ENCODE measurements at places on chromosomes 7 and 10.

DNA sequence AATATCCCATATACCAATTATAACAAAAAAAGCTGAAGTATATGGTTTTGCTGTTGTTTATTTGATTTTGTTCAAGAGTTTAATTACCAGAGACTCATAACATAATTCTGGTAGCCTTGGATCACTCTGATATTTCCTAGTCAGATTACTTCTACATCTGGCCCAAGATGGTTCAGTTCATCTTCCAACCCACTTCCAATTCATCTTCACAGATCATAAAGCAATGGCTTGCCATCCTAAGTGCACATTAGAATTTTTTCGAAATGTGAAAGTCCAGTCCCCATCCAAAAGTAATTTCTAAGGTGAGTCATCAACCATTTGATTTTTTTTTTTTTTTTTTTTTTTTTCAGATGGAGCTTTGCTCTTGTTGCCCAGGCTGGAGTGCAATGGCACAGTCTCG is 8.0 kb upstream of the HIBADH start:
- no peak for DNase-seq

DNA sequence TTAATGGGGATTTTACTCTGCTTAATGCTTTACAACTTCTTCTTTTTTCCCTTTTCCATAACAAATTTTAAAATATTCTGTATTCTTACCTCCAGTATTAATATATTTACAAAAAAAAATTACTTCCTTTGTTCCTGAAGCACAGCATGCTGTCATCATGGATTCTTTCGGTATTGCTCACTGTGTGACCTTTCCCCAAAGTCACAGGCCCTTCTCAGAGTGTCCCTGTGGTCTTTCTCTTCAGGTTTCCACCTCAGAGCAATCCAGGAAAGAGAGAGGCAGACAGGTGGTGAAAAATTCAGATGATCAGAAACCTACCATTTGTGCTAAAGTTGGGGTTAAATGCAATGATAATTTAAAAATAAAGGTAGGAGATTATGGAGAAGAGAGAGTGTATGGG is 13.0 kb downstream of the AOAH start:
- no peak for DNase-seq

DNA sequence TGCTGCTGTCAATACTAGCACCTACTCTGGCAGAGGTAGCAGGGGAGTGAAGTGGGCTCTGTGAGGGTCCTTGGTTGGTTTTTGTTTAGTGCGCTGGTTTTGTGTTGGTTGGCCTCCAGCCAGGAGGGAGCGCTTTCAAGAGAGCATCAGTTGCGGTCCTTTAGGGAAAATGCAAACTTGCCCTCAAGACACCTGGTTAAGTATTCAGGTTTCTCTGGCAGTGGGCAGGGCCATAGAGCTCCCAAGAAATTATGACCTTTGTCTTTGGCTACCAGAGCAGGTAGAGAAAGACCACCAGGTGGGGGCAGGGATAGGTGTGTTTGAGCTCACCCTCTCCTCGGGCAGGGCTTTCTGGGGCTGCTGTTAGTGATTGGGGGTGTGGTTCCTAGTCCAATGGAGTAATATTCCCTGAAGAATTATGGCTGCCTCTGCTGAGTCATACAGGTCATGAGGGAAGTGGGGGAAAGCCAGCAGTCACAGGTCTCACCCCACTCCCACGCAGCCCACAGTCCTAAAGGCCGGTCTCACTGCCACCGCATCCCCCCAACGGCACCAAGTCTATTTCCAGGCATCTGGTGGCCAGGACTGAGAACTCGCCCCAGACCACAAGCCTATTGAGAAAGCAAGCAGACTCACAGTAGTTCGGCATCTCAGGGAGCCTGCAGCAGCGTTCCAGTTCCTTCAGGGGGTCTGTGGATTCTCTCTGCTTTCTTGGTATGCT is 280.5 kb downstream of the SFMBT2 start:
- no peak for DNase-seq

GRCh38 chr10:98309366-98310355 is 41.7 kb upstream of the LOXL4 start:
- no peak for DNase-seq

DNA sequence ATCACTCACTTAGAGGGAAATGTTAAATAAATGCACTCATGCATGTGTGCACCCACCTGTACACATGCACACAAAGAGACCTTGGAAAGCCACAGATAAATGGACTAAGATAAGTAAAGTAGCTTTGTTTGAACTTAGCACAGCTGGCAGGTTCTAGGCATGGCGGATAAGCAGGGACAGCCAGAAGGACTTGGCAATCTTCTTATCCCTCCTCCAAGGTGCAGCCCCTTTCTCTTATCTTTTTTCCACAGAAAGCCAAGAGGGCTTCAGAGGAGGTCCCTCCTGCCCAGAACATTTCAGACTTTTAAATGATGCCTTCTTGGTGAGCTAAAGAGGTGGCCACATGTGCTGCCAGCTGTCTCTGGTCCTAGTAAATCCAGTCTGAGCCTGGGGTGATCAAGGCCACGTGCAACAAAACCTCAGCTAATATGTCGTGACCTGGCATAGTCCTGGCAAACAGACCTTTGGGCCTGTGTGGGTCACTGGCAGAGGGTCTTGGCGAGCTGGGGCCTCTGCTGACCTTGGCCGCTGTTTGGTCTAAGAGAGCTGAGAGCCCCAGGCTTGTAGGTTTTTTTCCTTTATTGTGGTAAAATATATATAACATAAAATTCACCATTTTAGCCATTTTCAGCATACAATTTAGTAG is 43.2 kb upstream of the SLC35B4 start:
- DNase-seq: no peak

- no peak for DNase-seq
Measured at GRCh38 chr10:131320860-131321604, 9.5 kb upstream of the TCERG1L start.

- DNase-seq: no peak
Measured at GRCh38 chr10:78042058-78042751, 8.5 kb downstream of the RPS24 start.

DNA sequence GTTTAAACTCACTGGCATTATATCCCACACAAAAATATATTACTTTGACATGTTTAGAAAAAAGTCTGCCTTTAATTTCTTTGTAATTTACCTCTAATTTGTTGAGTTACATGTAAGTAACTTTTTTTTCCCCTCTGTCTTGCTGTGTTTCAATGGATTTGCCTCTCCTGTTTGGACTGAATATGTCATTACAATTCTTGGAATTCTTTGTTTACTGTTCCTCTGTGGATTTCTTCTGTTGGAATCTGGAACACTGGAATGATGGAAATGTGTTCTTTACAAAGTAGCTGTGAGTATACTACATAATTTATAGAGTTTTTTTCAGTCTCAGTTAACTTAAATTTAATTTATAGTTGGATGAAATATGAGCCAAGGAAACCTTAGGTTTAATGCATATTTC is 30.4 kb downstream of the SEPTIN7 start:
- DNase-seq: no peak

- peak; percentile 10 for DNase-seq
Measured at GRCh38 chr10:22992075-22992474, 64.2 kb downstream of the ARMC3 start.

DNA sequence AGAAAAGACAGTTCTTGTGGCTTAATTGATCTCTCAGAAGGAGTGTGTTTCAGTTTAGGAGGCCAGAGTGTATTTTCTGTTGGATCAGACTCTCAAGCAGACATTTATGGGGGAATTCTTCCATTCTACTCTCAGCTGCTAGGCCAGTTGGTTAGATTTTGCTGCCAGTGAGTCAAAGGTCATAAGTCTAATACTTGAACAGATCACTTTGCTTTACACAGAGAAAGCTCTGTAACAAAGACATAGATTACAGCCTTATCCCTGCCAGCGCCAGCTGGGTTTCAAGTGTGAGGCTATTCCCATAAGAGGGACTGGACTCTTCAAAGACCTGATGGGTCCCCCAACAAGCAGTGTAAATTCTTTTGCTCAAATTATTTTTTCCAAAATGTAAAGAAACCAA is 145.6 kb upstream of the SEMA3C start:
- DNase-seq: no peak

DNA sequence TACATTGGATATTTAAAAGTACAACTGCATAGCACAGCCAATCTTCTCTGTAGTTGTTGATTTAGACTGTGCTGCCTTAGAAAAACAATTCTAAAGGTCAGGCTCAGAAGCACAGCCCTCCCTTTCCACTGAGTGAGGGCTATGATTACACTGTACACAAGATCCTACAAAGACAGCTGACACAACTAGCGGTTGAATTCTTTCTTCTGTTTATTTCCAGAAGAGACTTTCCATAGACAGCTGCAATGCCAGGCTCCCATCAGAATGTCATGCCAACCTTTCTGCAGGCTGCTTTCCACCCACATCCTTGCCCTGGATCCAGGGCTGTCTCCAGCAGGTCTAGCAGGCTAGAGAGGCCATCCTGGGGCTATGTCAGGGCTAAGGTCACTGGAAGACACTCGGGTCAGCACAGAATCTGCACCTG is 39.3 kb downstream of the FAM13C start:
- no peak for DNase-seq

DNA sequence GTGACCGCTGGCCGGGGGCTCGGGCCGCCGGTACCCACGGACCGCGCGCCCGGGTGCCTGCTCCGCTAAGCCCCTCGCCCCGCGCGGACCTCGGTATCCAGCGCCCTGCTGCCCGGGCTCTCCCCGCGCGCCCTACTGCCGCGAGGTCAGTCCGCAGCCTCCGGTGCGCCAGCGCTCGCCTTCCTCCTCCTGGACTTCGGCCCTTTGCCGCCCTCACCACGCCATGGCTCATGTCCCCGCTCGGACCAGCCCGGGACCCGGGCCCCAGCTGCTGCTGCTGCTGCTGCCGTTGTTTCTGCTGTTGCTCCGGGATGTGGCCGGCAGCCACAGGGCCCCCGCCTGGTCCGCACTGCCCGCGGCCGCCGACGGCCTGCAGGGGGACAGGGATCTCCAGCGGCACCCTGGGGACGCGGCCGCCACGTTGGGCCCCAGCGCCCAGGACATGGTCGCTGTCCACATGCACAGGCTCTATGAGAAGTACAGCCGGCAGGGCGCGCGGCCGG is 483 bp downstream of the GDF10 start:
- DNase-seq: no peak

All from NCI-H1105 treated with DMSO at 0.1 percent for 48 hours (cell line).